SW 1271 (cell line): ENCODE measurements at places on chromosomes 3 and 15.

GRCh38 chr15:27025481-27025966, 54.5 kb downstream of the GABRG3 start:
- DNase-seq, result no peak

- no peak for DNase-seq
Observed at GRCh38 chr15:49501586-49501985, 78.5 kb downstream of the FGF7 start.

- no peak for DNase-seq
Observed at GRCh38 chr3:29382409-29382808, 101.5 kb downstream of the RBMS3 start.

DNA sequence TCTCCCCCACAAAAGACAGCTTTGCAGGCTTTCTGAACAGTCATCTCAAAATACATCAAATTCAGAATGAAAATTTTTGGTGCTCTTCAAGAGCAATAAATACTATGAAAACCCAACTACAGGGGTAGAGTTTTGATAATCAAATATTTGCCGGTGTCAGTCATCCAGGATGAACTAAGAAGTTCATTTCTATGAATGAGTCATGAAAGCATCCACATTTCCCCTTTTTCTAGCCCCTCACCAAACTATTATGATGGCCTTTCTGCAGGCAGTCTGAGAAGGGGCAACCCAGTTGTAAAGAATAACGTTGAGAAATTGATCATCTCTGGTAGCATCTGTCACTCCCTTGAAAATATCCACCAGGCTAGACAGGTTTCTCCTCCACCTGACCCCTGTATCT, 3.1 kb upstream of the LPCAT4 start:
- no peak for DNase-seq

- no peak for DNase-seq
Observed at GRCh38 chr3:119681279-119681678, 4.1 kb upstream of the COX17 start.

DNA sequence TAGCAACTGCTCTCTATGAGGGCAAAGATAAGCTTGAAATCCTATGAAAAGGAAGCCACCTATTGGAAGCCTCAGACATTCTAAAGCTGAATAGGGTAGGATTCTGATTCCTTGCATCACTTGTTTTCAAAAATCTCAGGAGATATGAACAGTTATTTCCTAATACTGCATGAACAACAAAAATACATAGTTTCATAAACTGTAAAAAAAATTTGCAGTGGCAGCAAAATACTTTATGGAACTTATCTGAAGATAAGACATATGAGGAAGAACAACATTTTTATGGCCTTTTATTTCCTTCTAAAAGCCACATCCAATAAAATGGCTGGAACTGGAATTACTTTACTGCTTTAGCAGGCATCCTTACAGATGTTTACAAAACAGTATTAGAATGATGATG, 29.9 kb downstream of the AP3S2 start:
- no peak for DNase-seq

DNA sequence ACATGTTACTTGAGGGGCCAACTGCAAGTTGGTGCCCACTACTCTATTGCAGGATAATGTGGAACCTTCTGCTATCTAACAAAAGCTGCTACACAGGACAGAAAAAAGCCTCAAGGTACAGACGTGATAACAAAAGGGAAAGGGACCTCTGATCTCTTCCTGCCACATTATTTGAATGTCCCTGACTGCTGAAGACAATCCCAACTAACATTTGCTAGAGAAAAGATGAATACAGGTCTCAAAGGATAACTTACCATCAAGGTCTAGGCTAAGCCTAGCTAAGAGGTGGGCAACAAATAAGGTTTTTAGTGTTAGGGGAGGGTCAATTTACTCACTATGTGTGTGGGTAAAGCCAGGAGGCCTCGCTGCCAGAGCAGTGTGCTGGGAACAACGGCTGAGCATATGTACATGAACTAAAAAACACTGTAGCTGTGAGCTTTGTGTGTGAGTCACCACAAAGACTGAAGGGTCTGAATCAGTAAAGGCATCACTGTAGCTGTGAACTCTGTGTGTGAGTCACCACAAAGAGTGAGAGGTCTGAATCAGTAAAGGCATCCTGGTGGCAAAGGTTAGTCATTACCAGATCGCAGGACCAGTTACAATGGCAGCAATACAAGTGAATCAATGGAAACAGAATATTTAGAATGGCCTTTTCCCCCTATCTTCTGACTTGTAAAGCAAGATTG, 111.7 kb downstream of the LMLN start:
- DNase-seq, result peak; percentile 88

DNA sequence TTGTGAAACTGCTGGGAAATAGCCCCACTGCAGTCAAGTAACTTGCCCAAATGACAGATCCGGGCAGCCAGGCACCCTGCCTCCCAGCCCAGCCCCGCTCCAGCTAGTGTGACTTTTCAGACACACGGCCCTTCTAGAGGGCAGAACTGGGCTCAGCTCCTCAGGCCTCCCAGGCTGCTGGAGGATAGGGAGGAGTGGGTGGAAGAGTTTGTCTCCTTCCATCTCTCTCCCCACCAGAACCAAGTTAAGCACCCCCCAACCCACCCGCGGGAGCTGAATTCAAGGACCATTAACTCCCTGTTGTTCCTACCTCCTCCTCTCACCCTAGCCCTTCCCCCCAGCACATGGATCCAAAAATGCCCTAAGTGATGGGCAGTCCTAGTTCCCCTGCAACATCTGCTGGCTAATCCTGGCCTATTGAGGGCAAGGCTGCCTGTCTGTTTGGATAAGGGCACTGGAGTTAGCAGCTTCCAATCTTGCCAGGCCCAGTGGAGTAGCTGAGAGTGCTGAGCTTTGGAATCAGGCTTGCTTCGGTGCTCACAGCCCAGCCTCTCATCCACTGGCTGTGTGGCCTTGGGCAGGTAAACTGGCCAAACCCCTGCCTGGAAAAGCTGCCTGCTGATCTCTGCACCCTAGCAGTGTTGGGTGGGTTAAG, 3.1 kb downstream of the CCDC33 start:
- no peak for DNase-seq

DNA sequence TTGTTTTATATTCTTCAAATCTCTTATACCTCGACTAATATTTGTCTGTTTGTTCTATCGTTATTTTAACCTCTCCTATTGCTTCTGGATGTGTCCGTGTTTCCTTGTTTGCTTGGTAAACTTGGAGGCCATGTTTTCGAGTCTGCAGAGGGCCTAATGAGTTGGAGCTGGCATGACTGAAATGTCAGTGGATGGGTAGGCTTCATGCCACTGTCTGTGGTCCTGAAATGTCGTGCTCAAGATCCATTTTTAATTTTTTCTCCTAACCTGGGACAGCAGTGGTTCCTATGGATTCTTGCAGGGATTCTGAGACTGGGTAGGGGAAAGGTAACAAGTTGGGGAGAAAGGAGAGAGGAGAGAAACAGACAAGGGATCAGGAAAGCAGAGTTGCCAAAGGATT, 18.8 kb upstream of the GASK1A start:
- no peak for DNase-seq

DNA sequence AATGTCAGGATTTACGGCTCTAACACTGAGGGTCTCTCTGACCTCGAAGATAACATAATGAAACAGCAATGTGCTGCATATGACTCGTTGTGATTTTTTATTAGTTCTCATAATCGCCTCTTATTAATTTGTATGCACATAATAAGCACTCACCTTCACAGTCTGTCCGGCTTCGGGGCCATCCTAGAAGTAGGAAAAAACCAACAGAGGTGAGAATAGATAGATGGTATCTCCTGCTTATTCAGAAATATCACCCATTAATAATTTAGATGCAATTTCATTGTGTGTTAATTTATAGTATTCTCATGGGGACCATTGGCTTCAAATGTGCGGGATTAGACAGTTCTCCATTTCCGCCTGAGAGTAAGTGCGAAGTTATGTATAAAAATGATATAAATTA, 961.4 kb upstream of the CFAP20DC start:
- DNase-seq, result no peak

GRCh38 chr3:23669541-23670255, 136.1 kb upstream of the UBE2E1 start:
- no peak for DNase-seq

- no peak for DNase-seq
Observed at GRCh38 chr3:117443014-117443413, 733.4 kb downstream of the TUSC7 start.

DNA sequence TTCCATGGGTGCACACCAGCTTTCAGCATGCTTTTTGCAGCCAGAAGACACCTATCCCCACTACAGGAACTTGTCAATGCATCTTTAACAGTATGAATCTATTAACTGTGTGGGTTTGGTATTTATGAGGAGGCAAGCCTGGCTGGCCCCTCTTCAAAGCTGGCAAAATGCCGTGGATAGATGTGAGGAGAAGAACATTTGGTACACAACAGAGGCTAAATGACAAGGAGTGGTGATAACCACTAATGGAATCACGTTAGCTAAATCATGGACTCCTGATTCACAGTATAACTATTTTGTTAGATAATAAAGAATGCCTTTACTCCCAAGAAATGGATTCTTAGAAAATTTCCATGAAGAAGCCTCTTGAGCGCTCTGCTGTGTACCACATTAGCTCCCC, 187.2 kb downstream of the CLSTN2 start:
- no peak for DNase-seq

- DNase-seq, result no peak
Observed at GRCh38 chr3:29354894-29355293, 74.0 kb downstream of the RBMS3 start.

DNA sequence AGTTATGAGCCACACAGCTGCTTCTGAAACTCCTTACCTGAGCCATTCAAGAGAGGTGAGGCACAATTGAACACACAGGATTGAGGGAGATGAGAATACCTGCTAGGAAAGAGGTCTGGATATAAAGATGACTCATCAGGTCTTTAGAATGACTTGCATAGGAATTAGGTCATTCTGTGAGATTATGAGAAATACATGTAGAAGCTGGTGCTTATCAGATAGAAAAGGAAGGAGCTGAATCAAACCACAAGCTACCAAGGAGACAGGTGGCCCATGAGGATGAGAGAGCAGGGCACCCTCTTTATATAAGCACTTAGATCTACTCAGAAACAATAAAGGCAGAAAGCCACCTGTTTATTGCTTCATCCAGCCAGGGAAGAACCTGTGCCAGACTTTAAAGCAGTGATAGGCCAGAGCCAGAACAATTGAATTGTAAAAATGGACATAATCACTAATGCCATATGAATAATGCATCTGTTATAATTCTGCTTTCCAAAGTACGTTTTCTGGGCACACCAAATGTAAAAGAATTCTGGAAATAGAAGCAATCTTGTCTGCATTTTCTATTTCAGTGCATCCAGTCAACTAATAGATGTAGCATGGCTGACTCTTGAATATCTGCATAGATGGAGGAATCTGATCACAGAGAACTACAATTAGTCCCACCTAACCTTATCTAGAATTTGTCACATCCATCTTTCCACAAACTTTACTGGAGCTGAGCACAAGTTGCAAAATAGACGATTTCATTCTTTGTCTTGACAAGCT, 74.9 kb downstream of the PIK3R4 start:
- DNase-seq, result no peak

DNA sequence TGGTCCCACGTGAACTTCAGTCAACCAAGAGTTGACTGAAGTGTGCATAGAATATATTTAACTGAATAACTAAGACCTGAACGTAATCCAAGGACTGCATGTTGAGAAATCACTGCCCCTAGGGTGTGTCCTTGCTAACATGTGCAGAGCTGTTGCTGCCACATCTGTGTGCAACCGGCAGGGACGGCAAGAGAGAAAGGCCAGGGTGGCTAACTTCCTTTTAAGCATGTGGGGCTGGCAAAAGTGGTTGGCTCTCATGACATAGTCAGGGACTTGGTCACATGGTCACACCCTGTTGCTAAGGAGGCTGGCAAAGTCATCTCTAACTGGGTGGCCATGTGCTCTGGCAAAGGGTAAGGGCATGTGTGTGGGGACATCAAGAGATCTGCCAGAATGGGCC, 52.4 kb downstream of the GASK1A start:
- no peak for DNase-seq

- no peak for DNase-seq
Observed at GRCh38 chr3:50258979-50259378, 10.0 kb upstream of the SEMA3B start.

GRCh38 chr3:139509631-139510030, 29.9 kb downstream of the RBP1 start:
- no peak for DNase-seq

GRCh38 chr3:126118591-126118990, 34.7 kb upstream of the SLC41A3 start:
- no peak for DNase-seq

GRCh38 chr3:53658613-53659193, 164.3 kb downstream of the CACNA1D start:
- no peak for DNase-seq

- no peak for DNase-seq
Observed at GRCh38 chr3:167978071-167978470, 117.7 kb downstream of the GOLIM4 start.

DNA sequence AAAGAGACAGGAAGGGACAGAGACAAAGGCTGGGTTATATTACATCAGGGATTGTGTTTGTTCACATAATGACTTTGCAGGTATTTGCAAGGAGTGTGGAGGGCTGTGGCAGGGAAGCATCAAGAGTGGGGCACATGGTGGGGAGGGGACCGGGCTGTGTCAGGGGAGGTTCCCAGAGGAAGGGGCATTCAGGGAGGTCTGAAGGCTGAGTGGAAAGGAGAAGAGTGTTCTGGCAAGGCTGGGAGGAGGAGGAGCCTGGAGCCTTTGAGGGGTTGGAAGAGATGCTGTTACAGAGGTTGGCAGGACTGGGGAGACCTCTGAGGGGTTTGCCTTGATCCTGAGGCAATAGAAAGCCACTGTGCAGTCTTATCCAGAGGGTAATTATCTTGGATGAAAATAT, 49.4 kb downstream of the EXOG start:
- DNase-seq, result no peak

GRCh38 chr3:69451594-69451993, 65.7 kb upstream of the FRMD4B start:
- DNase-seq, result no peak

GRCh38 chr3:8618950-8619349, 25.6 kb downstream of the SSUH2 start:
- DNase-seq, result no peak

GRCh38 chr15:52217186-52217585, 26.0 kb upstream of the GNB5 start:
- no peak for DNase-seq

GRCh38 chr3:126731044-126731443, 27.0 kb downstream of the CHCHD6 start:
- DNase-seq, result no peak

- DNase-seq, result peak; percentile 36
Observed at GRCh38 chr3:126487151-126487771, 11.6 kb upstream of the ZXDC start.

GRCh38 chr3:17115186-17115585, 230.4 kb downstream of the PLCL2 start:
- DNase-seq, result no peak

GRCh38 chr15:53133255-53133850, 343.2 kb upstream of the ONECUT1 start:
- DNase-seq, result no peak

- no peak for DNase-seq
Observed at GRCh38 chr15:75631935-75632334, 6.4 kb upstream of the SNUPN start.

DNA sequence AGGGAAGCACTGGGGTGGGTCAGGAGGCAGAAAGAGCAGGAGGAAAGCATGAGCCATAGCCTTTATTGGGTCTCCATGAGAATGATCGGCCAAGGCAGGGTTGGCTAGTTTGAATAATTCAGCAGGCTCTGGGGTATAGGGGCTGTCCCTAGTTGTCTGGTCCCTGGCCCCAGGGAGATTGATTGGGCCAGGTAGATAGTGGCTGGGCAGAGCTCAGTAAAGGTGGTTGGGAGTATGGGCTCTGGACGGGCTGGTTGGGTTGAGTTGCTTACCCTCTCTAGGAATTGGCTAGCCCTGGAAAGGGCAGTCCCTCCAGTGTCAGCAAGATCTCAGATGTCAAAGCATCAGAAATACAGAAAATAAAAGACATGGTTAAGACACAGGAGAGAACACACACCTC, 148.1 kb downstream of the SHQ1 start:
- DNase-seq, result no peak
